NCI-H1417 (cell line): ENCODE measurements at places on chromosomes 1 and 21.

DNA sequence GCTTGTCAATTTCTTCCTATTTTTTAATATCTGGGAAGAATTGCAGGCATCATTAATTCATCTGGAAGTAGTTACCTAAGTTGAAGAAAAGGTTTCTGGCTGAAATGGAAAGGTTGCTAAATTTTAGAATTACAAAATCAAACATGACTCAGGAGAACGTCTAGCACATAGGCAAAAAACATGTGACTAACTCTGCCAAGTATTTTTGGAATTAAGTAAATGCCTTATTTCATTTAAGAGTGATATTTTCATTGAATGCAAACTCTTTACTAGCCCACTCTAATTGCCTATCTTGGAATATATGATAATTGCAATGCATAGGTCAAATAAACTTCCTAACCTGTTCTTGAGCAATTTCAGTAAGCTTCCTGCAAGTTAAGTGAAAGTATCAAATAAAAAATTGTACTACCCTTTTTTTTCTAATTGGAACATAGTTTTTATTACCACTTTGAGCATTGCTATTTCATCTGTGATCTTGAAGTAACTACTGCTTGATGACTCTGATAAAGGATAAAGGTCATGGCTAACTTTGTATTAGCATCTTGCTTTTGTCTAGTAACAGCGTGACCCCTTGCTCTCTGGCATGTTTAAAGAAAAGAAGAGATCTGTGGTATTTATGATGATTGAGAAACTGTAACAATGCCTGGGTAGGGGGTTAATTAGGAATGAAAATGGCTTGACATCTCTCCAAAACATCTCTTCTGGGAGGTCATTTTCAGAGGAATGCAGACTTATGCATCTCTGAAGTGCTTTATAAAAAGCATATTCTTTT is 208.3 kb upstream of the NCAM2 start:
- no peak for DNase-seq

- no peak for DNase-seq
Measured at GRCh38 chr21:25115021-25115420, 492.3 kb downstream of the MRPL39 start.

DNA sequence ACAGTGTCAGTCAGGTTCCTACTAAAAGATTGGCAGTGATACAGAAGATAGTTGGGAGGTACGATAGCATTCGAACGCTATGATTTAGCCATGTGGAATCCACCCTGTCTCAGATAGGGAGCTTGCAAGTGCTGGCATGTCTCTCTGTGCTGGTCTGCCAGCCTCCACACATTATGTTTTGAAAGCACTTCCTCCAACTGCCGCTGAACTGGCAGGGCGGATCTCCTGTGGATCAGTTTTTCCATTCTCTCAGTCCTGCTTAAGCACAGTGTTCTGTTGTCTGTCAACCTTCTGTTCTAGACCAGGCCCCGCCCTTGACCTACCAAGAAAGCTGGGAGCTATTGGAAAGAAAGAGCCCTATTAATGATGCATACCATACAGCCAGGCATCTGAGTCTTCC is 65.5 kb upstream of the PALMD start:
- no peak for DNase-seq

GRCh38 chr1:200206761-200207160 is 179.3 kb downstream of the NR5A2 start:
- DNase-seq, result no peak

- no peak for DNase-seq
Measured at GRCh38 chr1:180264595-180264994, 34.5 kb downstream of the LHX4 start.
